Activated naive CD8-positive, alpha-beta T cell treated with anti-CD3 and anti-CD28 coated beads, Interleukin-2, amount 50 U/mL, for 16 hours (primary cell): ENCODE measurements at places on chromosomes 5 and 9.

- DNase-seq = no peak
Measured at GRCh38 chr9:90801241-90801972, at the start of gene SYK. TSS of gene SYK (plus strand) at chr9:90801819. CDS start at chr9:90843899, 42,080 bp downstream.

DNA sequence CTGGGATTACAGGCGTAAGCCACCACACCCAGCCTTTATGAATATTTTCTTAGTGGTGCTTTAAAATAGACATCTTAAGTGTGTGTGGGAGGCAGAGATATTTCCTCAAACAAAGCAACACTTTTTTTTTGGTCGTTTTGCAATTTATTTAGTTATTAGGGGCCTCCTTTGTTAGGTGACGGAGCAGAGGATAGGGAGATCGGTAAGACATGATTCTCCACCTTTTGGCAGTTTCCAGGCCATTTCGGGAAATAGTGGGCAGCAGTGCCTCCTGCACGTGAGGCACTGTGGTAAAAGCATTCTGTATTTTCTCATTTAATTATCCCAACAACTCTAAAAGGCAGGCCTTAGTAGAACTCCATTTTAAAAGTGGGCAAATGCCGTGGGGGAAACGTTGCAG is 1.9 kb downstream of the OCLN start:
- DNase-seq = no peak

DNA sequence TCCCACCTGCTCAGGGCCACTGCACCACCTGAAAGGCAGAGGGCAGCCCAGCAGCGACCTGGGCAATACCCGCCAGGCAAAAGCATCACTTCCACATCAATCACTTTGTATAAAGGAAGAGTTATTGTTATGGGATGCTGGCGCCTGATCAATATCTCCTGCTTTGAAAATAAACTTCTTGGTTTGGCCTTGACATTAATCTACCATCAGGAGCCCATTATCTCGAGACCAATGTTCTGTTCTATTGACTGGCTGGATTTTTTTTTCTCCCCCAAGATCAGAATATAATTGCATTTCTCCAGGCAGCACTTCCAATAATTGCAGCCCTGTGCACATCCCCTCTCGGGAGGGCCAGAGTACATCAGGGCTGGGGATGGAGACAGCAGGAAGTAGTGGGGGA is 44.4 kb upstream of the SAP30L start:
- DNase-seq = no peak

DNA sequence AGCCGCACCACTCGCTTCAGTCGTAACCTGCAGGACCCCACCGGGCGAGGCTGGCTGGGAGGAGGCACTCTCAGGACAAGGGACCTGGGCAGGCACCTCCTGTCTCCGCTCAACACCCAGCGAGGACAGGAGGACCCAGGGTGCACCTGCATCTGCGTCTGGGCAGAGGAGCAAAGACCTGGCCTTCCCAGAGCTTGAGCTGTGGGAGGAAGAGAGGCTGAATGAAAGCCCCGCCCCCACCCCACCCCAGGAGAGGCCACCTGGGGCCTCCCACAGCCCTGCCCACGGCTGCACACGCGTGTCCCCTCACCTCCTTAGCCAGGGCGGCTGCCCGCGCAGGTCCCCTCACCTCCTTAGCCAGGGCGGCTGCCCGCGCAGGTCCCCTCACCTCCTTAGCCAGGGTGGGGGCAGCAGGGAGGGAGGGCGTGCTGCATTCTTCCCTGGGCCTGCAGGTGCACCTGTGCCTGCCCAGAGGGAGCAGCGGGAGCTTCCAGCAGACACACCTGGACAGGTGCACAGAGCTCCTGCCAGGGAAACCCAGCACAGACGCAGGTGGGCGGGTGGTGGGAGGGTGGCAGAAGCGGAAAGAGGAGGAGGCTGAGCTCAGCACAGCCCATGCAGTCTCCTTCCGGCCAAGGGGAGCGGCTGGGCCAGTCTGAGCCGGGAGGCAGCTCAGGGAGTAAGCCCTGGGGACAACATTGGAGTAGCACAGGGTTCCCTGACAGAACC is 18.5 kb upstream of the SLC12A7 start:
- DNase-seq = no peak

DNA sequence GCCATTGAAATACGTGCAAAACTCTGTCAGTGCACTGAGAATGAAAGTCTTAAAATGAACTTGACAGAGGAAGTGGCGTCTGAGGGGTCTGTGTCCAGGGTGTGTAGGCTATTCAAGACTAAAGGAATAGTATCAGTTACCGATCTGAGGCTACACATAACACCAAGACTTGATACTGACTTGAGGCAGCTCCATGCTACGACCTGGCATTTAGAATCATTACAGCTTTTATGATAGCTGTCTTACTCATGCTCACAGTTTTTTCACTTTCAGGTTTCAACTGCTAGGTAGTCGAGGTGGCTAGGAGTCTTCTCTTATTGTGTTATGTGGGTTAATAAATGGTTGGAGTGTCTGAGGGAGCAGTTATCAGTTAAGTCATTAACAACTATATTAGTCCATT is 92.8 kb upstream of the SLCO6A1 start:
- DNase-seq = no peak

DNA sequence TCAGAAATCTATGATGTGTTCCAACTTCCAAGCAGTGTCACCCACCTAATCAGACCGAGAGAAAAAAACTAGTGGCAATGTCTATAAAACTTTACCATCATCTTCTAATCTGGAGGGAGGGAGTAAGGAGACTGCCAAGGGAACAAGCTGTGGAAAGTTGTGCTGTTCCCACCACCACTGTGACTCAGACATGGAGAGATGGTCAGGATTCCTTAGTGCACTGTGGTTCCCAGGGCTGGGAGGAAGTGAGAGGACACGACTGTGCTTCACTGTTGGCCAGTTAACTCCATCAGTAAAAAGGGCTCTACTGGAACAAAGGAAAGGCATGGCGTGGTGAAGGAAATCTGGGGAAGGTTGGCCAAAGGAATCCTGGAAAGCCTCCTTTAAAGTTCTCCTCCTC is 18.8 kb downstream of the TICAM2 start:
- no peak for DNase-seq

- no peak for DNase-seq
Measured at GRCh38 chr5:127435821-127436220, 81.6 kb upstream of the PRRC1 start.

DNA sequence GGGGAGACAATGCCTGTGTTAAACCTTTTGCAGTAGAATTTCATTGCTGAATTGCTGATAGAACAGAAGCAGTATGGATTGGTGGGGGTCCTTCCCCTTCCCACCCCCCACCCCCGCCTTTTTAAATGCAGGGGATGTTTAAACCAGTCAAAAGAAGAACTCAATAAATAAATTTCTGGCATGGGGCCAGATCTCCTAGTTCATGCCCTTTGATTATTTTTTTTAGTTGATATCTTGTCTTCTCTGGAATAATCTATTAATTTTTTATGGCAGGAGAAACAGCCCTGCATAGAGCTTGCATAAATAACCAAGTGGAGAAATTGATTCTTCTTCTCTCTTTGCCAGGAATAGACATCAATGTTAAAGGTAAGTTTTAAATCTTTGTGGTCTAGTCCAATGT is 72.8 kb downstream of the SLF1 start:
- DNase-seq = no peak

DNA sequence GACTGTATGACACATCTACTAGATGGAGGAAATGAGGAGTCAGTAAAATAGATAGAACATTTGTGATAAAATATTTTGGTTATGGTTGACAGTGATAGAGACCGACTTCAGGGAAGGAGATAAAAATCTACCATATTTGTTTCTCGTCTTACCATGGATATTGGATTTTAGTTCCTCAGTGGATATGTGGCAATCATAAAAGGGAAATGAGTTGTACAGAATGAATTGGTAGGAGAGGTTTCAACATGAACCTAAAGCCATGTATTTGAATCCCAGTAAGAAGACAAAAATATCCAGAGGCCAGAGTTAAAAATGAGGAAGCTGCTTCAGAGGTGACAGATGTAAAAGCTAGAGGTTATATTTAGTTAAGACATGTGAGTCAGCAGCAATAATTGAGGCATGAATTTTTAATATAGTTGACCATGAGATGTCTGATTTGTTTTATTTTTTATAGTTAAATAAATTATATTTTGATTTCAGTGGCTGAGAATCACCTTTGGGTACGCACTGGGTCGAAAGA is 480.4 kb upstream of the TUSC1 start:
- DNase-seq = no peak

DNA sequence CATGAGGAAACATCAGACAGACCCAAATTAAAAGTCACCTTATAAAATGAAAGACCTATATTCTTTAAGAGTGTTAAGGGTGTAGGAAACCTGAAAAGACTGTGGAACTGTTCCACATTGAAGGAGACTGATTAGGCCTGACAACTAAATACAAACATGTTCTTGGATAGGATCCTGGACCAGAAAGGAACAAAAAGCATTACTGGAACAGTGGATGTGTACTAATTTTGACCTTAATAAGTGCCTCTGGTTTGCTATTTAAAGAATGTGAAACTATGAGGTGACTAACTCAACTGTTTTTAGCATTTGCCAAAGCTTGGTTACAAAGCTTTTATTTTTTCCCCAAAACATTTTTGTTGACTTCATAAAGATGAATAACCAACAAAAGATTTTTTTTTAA is 340.6 kb downstream of the CAAP1 start:
- no peak for DNase-seq

DNA sequence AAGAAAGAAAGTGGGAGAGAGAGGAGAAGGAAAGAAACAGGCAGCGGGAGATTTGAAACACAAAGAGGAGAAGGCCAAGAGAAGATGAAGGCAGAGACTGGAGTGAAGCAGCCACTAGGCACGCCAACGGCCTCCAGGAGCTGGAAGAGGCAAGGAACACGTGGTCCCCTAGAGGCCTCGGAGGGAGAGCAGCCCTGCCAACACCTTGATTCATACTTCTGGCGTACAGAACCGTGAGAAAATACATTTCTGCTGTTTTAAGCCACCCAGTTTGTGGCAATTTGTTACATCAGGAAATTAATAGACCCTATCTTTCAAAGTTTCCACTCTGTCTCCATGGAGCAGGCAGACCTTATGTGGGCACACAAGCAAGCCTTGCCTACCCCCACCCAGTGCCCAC is 133.4 kb downstream of the ACTL7B start:
- no peak for DNase-seq

DNA sequence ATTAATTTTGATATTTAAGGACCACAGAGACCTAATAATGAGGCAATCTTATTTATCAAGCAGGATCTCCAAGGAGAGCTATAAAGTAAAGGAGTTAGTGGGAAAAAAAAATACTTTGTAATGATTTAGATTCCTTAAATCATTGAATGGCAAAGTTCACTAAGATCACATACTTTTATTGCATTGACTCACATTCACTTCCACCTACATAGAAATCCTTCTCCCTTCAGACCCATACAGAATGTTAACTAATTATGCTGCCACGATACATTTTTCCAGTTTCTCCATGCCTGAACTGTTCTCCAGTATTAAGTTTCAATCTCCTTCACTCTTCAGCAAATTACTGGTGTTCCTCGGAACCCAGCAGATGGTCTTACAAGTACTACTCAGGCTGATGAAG is 388.7 kb downstream of the EFNA5 start:
- DNase-seq = no peak

DNA sequence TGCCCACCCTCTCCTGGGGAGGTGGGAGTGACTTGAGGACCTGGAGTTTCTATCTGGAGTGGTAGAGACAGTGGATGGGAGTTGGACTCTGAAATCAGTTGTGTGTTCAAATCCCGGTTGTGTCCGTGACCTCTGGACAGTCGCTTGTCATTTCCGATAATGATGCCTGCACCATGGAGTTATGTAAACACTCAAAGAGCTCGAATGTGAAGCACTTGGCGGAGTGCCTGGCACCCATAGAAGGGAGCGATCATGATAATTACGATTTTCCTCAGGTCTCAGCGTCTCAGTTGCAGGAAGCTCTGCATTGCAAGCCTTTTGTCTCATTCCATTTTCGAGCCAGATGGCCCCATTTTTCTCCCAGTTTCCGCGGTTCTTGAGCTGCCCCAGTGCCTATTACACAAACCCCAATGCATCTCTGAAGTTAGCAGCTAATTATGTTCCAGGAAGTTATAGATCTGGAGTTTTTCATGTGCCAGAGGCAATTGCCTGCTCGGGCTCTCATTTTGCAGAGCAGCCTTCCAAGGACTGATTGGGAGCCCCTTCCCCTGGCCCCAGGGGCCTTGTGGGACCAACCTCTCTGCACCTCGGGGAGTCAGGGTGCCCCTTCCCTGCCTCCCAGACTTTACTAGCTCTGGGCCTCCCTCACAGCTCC is 175.5 kb upstream of the MVB12B start:
- no peak for DNase-seq

DNA sequence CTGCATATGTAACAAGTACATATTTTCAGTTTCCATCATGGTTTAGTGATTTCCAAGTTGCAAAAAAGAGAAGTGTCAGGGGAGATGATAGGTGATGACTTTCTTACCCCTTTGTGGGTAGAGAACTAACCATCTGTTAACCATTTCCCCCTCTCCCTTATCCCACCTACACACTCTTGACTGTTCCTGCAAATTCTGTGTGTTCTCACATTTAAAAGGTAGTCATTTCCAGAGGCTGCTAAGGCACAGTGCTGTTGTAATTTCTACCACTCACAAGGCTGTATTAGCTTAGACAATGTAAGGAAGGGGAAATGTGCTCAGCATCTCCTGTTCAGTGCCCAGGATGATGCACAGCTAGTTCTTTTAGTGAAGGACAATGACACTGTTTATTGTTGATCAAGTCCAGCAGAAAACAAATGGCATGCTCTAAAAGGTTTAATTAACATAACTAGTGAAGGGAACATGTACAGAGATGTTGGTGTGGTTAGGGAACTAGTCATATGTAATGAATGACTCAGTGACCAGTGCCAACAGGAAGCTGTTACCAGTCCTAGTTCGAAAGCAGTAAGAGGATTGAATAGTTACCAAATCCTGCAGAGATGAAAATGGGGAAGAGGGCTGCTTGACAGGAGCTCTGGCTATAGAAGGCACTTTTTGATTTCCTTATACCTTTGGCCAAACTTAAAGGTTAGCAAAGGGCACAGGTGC is 165.1 kb downstream of the PLK2 start:
- no peak for DNase-seq

- no peak for DNase-seq
Measured at GRCh38 chr9:128412120-128412790, 8.4 kb upstream of the CERCAM start.

DNA sequence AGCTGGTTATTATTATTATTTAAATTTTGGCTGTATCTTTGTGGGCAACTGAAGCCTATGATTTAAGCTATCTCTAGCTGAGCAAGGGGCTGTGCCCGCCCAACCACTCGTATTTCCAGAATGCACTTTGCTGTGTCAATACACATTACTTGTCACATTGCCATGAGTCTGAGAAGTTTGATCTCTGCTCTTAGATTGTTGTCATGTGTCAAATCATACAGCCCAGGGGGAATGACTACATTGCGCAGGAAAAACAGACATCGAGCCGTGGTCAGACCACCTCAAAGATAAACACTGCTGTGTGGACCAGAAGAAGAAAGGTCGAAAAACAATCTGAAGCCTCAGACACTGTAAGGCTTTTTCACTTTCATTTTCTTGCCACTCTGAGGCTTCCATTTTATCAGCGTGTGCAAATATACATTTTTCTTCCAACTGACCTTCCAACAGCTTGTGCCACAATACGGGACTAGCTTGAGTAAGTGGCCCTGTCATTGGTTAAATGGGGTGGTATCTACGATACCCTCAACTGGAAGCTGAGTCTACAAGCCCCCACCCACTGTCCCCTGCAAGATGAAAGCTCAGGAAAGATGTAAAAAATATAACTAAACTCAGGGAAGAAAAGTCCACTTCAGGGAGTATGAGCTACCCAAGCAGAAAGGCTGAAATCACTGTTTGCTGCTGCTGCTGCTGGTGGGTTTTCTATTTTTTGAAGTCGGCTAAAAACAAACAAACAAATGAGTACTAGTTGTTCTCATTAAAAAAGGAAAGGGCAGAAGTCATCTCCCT is 603.0 kb downstream of the BNC2 start:
- no peak for DNase-seq

GRCh38 chr9:33378121-33378795 is 24.1 kb downstream of the AQP7 start:
- no peak for DNase-seq
